Kidney capillary endothelial cell (primary cell): ENCODE measurements at places on chromosomes 11 and 22.

DNA sequence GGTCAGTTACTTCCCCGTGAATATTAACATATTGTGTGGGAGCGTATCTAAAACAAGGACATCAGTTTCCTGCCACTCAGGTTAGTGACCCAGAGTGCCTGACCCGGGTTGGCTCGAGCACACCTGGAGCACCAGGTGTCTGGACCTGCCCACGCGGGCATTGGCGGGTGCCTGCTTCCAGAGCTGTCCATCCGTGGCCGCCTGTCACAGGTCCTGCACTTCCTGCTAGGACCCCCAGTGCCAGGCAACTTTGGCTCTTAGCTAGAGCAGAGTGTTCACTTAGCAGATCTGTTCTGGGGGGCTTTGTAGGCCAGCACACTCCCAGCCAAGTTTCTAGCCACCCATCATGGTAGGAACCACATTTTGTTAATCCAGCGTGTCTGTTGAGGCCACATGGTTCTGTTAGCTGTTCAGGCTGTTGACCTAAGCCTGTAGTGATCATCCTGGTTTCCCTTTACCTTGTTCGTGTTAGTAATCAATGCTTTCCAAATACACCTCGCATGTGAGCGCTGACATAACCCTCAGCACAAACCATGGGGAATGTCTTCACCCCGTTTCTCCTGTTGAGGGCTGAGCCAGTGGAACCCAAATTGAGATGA, 29.5 kb downstream of the MOV10L1 start:
- DNase-seq = no peak

DNA sequence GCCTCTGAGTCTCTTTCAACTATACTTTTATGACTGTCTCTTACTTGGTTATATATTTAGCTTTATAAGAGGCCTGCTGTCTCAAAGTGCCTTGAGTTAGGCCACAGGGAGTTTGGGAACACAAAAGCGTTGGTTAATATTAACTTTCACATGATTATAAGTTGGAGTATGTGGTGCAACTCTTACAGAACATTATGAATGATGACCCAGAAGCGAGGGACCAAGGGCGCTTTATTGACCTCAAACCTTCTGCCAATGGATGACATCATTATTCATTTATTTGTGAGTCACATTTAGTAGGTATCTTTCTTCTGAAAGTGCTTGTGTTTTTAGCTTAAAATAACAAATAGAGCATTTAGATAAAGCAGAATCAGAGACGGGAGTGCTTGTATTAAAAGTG, 298.0 kb upstream of the ZC3H12C start:
- DNase-seq = no peak

DNA sequence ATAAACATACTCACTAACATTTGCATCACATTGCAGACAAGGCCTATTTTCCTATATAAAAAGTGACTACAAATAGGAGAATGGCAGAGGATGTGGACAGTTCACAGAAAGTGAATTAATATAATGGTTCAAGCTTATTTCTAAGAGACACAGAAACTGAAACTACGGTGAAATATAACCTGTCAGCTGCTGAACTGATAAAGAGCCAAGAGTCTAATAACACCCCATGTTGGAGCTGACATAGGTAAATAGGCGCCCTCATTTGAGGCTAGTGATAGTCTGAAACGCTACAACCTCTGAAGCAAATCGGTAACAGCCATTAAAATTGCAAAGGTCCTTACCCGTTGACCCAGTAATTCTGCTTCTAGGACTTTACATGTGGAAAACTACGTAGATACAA, 14.0 kb downstream of the AP1B1 start:
- DNase-seq = no peak

- no peak for DNase-seq
Measured at GRCh38 chr11:76768088-76768908, 14.9 kb upstream of the TSKU start.

GRCh38 chr22:42389143-42389542, 43.1 kb downstream of the NFAM1 start:
- no peak for DNase-seq

DNA sequence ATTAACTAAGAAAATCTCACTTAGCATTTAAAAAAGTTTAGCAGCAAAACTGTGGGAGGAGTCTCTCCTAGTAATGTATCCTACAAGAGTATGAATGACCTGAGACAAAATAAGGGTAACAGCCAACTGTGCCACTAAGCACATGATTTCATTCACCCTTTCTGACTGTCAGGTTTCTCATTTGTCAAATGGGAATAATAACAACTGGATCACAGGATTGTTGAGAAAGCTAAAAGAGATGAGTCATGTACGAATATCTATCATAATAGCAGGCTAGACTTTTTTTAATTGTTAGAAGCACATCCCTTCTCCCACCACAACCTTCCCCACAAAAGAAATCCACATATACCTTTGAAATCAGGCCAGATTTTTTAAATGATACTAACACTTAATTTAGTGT, 39.5 kb downstream of the MTMR2 start:
- DNase-seq = peak; percentile 26

DNA sequence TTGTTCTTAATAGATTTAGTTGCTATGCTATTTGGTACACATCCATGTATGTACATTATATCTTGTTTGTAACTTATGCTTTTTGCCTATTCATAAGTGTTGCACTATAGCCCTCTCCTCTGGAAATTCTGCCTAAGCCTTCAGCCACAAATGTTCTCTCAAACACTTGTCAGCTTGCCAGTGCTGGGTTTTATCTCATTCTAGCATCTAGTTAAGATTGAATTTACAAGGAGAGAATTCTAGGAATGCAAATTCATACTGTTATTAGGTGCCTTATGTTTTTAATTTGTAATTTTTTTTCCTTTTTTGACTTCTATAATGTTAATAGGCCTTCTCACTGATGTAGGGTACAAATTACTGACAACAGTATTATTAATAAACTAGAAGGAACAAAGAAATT, 14.6 kb upstream of the CTSC start:
- no peak for DNase-seq

DNA sequence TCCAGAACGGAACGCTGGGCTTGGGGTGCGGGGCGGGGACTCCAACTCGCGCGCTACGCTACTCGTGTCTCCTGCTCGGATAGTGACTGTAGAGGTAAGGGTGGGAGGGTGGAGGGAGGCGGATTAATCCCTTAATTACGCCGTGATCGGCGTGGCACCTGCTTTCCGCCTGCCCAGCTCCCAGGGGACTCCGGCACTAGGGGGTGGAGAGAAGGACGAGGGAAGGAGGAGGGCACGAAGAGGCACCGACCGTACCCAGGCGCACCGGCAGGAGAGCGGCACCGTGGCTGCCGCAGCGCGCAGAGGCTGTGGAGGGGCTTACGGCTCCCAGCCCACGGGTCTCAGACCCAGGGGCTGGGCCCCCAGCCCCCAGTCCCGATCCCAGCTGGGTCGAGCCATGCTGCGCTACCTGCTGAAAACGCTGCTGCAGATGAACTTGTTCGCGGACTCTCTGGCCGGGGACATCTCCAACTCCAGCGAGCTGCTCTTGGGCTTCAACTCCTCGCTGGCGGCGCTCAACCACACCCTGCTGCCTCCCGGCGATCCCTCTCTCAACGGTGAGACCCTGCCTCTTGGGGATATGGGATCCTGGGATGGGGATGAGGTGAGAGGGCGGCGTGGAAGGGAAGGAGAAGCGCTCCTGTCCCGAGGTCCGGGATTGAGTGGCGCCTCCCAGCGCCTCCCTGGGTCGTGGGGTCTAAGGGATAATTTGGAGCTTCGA, at the start of gene ROBO3:
ROBO3 (plus strand) TSS at position 252 of the 721 bp plus-strand sequence; CDS start at position 398, 146 bp downstream.
- no peak for DNase-seq

GRCh38 chr11:121553806-121554205, 101.0 kb upstream of the SORL1-AS1 start:
- DNase-seq = no peak

GRCh38 chr11:108679045-108679444, 14.2 kb downstream of the DDX10 start:
- DNase-seq = no peak

DNA sequence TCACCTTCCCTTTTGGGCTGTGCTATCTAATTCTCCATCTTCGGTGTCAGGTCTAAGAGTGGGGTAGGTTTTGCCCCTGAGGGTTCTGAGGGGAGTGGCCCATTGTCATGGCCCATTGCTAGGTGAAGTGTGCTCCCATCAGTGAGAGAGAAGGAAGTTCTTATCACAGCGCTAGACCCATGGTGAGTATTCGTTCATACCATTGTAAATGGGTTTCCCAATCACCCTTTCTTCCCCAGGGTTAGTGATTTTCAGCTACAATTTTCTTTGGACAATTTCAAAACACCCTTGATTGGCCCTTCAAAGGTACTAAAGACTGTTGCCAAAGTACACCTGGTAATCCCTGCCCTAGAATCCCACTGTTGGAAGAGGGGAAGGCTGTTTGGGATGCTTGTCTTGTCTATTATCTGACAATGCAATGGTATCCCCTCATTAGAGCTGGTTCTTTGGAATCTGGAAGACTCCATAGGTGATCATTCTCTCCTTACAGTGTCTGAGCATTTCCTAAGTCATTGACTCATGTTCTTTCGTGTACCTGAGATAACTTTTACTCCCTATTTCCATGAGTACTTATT, 20.2 kb downstream of the MPEG1 start:
- DNase-seq = no peak

GRCh38 chr11:40797981-40798380, 661.5 kb downstream of the LRRC4C start:
- DNase-seq = no peak

- DNase-seq = no peak
Measured at GRCh38 chr11:75182664-75183063, 31.8 kb downstream of the SLCO2B1 start.

- no peak for DNase-seq
Measured at GRCh38 chr11:63978551-63979239, 4.3 kb downstream of the COX8A start.

GRCh38 chr11:7511401-7511800, 2.4 kb upstream of the PPFIBP2 start:
- no peak for DNase-seq

GRCh38 chr11:1487091-1487850, 692 bp upstream of the MOB2 start:
- no peak for DNase-seq

DNA sequence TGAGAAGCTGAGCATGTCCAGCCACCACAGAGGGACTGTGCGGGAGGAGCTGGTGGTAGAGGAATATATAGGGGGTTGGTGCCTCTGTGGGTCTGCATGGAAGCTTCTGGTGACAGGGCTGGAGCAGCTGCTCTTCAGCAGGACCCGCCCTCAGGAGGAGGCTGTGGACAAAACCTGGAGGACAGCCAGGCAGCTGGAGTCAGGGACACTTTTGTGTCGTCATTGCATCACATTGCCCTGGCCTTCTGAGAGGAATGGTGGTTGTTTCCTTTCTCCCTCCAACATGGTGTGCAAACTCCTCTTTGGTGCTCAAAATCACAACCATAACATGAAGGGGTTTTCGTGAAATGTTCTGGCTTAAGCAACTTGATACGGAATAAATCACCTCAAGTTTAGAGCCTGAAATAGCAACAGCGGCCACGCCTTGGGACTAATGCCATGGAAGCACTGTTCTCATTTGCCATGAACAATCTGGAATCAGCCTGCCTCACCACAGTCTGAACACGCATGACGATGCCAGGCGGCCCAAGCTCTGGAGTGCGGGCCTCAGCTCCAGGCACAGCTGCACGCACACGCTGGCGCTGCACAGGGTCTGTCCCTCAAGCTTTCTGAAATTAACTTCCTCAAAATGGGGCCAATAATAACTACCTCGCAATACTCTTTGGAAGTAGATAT, 17.1 kb upstream of the CSRP3 start:
- DNase-seq = no peak

- no peak for DNase-seq
Measured at GRCh38 chr11:122656631-122657101, 1.1 kb downstream of the UBASH3B start.

DNA sequence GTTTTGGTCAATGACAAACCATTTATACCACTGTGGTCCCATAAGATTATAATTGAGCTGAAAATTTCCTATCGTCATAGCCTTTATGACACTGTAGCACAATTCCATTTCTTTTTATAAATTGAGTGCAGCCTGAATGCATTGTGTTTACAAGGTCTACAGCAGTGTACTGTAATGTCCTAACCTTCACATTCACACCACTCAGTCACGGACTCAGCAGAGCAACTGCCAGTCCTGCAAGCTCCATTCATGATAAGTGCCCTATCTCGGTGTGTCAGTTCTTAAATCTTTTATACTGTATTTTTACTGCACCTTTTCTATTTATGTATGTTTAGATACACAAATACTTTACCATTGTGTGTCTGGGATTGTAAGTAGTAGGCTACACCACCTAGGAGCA, 55.2 kb upstream of the SLC25A18 start:
- DNase-seq = no peak

DNA sequence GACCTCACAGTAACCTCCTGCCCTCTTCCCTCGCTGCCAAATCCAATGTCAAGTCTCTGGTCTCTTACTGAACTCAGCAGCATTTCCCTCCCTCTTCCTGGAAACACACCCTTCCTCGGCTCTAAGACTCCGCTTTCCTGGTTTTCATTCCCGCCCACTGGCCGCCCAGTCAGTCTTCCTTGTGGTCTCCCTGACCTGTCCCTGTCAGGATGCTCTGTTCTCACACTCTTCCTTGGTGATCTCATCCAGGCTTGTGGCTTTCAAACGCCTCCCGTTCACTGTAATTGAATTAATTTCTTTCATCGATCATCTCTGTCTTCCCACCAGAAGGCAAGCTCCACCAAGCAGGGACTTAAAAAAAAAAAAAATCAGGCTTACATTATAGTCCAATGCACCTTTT, 33.5 kb downstream of the MYO18B start:
- no peak for DNase-seq

- DNase-seq = no peak
Measured at GRCh38 chr11:108221911-108222573, 396 bp downstream of the NPAT start.

GRCh38 chr22:29225422-29226090, 19.9 kb downstream of the EMID1 start:
- no peak for DNase-seq

DNA sequence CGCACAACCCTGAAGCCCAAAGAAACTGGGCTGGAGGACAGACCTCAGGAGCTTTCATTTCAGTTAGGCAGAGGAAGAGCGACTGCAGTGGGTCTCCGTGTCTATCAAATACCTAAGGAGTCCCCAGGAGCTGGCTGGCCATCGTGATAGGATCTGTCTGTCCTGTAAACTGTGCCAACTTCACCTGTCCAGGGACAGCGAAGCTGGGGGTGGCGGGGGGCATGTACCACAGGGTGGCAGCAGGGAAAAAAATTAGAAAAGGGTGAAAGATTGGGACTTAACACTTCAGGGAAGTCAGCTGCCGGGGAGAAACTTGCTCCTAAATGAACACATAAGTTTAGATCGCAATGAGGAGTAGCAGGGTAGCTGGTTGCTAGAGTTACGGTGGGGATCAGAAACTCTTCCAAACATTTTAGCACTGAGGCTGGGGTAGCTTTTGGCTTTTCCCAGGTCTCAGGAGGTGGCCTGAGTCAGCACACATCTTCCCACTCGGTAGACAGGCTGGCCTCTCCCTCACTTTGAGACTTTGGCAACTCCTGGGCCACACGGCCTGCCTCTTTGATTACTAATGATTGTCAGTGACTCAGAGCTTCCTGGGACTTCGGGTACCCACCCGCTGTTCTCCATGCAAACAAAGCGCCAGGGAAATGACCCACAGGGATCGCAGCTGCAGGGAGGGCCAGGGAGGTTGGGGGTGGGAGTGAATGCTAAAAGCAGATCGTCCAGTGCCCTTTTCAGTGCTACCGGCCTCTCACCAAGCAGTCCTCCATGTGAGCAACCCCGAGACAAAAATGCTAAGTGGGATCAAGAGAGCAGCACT, 2.9 kb upstream of the MTFP1 start:
- DNase-seq = peak; percentile 75
